ENCODE measurements at places on chromosomes 13 and 19.

DNA sequence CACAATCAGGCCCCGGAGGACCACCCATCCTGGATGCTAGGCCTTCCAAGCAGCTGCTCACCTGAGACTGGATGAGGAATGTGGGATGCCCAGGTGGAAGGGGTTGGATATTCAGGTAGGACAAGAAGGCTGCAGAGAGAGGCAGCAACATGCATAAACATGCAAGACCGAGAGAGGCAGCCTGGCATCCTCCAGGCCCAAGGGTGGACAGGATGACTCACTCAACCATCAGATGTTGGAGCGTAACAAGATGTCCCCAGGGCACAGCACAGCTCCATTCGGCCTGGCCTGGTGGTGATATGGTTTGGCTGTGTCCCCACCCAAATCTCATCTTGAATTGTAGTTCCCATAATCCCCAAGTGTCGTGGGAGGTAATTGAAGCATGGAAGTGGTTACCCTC lies 10.0 kb upstream of the CABP5 start:
- DNase-seq, result no peak

GRCh38 chr19:33465834-33466233 lies 55.8 kb downstream of the PEPD start:
- no peak for DNase-seq

- DNase-seq, result no peak
These were observed 7.9 kb upstream of the STK24 start for GRCh38 chr13:98584668-98585397.

GRCh38 chr13:101711307-101712025 lies 259.0 kb downstream of the ITGBL1 start:
- no peak for DNase-seq

DNA sequence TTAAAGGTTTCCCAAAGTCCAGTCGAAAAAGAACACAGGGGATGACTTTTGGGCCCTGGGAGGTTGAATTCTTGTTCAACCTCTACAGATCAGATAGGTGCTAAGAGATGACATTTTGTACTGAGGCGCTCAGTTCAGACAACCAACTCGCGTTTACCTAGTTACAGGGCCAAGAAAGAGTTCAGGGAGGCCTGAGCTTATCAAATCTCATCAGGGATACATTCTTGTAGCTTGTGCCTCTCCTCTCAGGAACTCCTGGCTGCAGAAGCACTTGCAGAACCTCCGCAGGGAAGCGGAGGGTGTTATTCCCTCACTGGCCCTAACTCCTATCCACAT lies 825 bp downstream of the ZNF776 start:
- no peak for DNase-seq

GRCh38 chr19:3819989-3820388 lies 33.8 kb upstream of the MATK start:
- DNase-seq, result no peak

DNA sequence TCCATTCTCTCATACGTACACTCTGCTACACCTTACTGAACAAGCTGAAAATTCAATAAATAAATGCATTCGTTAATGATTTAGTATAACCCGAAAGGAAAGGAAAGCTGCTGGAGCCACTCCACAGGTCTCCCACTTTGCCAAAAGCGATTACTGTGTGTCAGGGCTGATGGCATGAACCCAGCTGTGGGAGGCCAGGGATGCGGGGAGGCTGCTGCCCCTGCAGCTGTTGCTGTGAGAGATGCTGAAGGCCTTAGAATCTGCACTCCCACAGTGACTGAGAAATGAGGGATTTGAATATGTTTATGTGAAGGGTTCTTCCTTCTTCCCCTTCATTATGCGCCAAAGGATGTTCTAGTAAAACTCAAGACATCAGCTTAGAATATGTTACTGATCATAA lies 58.7 kb upstream of the NBEA start:
- DNase-seq, result no peak

- DNase-seq, result no peak
These were observed 2.3 kb upstream of the MICU2 start for GRCh38 chr13:21606251-21606650.

DNA sequence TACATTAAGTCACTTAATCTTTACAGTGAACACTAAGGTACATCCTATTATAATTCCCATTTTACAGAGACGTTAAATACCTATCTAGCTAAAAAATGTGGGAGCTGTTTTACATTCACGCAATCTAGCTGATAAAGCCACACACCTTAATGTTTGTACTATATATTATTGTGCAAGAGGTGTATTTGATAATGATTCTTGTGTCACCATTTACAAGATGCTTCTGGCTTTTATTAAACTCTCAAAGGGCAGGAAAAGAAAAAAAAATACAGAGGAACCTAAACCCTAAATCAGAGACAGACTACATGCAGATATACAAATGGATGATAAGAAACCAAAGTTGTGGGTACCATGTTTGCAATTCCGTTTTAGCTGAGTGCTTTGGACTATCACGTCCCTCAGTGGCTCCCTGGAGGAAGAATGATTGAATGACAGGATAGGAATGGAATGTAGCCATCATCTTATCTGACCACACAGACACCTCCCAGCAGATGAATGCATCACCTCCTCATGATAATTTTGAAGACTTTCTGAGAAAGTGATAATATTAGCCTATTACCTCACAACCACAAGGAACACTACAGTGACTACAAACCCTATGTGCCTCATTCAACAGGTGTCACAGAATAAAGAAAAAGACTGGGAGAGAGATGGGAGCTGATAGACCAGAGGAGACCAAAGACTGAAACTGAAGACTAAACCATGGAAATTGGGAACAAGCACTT lies 230.5 kb upstream of the SERP2 start:
- DNase-seq, result no peak
